NCI-H2081 (cell line): ENCODE measurements at places on chromosomes 6 and 20.
A peak's percentile ranks its signal among the peaks of the same experiment; 100 is the strongest.

DNA sequence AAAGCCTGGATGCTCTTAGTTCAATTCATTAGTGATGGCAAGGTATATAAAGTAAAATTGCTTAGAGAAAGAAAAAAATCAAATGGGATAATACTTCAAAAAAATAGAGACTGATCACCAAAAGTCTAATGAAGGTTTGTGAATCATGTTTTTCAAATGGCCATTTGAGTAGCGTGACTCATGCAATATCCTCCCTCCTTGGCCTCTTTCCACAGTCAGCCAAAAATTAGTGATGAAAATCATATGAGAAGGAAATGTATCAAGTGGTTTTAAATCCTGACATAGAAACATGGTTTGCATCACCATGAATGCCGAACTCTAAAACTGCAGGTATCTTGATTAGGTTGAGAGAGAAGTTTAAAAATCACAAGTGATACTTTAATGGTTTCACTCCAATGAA is 1.2 kb upstream of the COL19A1 start:
- DNase-seq: no peak

GRCh38 chr6:15076565-15076964 is 169.3 kb upstream of the JARID2 start:
- DNase-seq: no peak

- DNase-seq: no peak
Measured at GRCh38 chr20:22460231-22460630, 124.1 kb downstream of the FOXA2 start.

GRCh38 chr20:46546298-46546697 is 4.2 kb downstream of the OCSTAMP start:
- no peak for DNase-seq

DNA sequence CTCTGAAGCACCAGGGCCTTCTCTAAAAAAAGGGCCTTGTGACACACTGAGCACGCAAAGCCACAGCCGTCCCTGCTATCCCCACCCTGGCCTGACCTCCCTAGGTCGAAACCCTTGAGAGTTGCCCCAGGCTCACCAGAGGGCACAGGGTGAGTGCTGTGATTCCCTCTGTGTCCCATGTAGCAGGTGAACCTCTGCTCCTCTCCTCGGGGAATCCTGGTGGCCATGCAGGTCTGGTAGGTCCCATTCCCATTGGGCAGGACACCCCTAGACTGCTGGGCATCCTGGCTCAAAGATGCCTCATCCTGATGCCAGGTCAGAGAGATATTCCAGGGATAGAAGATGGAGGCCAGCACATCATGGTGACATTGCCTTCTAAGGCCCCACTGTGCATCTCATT is 20.9 kb downstream of the HLA-F start:
- no peak for DNase-seq

DNA sequence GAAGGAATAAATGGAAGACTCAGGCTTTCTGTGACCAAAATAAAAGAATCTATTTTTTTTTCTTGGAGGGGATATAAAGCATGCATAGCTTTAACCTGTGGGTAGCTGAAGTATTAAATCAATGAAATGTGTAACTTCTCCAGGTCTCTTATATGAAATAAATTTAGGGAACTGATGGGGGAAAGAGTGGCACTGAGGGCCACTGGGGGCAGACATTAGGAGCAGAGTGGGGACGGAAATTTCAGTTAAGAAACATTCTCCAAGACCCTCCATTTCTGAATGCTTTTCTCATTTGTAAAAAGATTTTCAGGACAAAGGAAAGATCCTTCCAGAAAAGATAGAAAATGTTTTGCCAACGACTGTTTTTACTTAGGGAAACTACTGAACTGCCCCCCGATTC is 131.0 kb downstream of the GPX5 start:
- DNase-seq: no peak

GRCh38 chr6:48691420-48691819 is 580.4 kb upstream of the PTCHD4 start:
- no peak for DNase-seq

- no peak for DNase-seq
Measured at GRCh38 chr20:31872406-31872805, 2.0 kb downstream of the TTLL9 start.

DNA sequence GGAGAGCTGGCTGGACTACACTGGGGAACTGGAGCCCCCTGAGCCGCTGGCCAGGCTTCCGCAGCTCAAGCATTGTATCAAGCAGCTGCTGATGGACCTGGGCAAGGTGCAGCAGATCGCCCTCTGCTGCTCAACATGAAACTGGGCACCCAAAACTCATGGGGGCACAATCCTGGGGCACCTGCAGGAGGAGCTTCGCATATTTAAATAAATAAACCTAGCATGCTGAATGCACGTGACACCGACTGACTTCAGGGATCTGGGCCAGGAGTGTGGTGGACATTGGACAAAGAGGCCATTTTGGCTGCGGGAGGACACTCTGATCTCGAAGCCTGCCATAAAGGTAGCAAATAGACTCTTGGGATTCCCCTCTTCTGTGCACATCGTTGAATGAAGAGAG is 6.8 kb downstream of the SCAND1 start:
- DNase-seq: peak; percentile 41
